ENCODE measurements at places on chromosomes 7 and 10.

DNA sequence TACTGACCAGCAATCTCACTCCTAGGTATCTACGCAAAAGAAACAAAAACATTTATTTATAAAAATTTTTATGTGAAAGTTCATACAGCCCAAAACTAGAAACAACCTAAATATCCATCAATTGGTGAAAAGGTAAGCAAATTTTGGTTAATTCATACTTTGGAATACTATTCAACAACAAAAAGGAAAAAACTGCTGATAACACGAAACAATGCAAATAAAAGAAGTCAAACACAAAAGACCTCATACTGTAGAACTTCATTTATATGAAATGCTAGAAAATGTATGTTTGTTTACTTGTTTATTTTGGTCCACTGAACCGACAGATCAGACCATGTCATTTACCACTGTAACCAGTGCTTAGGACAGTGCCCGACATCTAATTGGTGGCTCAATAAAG, 60.3 kb downstream of the USP6NL start:
- no peak for DNase-seq

DNA sequence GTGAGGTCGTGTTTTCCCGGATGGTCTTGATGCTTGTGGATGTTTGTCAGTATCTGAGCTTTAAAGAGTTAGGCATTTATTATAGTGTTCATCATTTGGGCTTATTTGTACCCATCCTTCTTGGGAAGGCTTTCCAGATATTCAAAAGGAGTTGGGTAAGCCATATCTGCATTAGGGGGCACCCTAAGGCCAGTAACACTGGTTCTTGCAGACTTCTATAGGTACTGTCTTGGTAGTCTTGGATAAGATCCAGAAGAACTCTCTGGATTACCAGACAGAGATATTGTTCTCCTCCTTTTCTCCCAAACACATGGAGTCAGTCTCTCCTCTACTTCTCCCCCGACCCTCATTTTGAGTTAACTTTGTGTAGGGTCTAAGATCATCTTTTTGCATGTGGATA, 92.8 kb downstream of the SDK1 start:
- DNase-seq = no peak

- DNase-seq = no peak
Measured at GRCh38 chr10:60135020-60135419, 228.7 kb upstream of the CCDC6 start.

- DNase-seq = no peak
Measured at GRCh38 chr10:33129996-33130386, 172.0 kb upstream of the ITGB1 start.

DNA sequence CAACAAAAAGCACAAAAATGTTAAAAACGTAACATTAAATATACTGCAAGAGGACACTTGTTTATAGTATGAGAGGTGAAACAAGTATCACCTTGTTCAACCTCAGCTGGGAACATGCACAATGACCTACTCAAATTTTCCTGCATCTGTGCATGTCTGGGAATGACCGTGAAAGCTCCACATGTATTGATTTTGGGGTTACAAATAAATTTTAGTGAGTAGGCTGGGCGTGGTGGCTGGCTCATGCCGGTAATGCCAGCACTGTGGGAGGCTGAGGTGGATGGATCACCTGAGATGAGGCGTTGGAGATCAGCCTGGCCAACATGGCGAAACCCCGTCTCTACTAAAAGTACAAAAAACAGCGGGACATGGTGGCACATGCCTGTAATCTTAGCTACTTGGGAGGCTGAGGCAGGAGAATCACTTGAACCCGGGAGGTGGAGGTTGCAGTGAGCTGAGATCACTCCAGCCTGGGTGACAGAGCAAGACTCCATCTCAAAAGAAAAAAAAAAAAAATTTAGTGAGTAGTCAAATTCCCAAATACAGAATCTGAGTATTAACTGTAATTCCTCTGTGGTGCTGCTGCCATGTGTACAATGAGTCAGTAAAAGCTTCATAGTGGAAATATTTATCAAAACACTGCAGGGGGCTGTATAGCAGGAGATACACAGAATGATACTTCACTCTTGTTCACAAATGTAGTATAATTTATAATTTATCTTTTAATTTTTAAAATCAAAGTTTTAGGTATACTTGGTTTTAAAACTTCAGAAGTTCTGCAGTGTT, 41.1 kb downstream of the SUGCT start:
- no peak for DNase-seq

- no peak for DNase-seq
Measured at GRCh38 chr7:19375976-19376375, 230.8 kb upstream of the FERD3L start.
